Adipocyte (in vitro differentiated cells): ENCODE measurements at places on chromosomes 2 and 18.

DNA sequence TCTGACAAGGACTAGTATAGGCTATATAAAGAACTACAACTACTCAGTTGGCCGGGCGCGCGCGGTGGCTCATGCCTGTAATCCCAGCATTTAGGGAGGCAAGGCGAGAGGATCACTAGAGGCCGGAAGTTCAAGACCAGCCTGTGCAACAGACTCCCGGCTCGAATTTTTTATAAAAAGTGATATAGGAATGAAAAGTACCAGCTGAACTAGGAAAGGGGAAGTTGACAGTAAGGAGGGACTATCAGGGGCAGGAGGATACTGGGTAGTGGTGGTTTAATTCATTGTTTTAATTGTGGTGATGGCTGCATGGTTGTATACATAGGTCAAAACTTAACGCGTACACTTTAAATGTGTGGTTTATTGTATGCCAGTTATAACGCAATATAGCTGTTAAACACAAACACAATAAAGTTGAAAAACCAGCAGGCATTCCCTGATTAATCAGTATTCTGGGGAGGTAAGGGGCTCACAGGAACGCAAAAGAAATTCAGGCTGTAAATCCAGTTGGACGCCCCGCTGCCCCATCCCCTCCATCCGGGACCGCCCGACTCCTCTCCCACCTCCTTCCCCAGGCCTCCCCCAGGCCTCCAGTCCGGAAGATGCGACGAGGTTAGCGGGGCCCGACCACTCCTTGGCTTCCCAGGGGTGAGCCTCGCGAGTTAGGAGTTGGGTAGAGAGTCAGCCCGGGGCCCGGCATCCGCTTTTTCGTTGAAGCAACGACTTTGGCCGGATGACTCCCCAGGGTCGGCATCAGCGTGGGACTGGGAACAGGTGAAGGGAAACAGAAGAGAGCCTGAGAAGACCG lies 746 bp upstream of the POLR1B start:
- DNase-seq: peak; percentile 77

- no peak for DNase-seq
Observed at GRCh38 chr2:208279236-208279635, 13.2 kb downstream of the PIKFYVE start.

DNA sequence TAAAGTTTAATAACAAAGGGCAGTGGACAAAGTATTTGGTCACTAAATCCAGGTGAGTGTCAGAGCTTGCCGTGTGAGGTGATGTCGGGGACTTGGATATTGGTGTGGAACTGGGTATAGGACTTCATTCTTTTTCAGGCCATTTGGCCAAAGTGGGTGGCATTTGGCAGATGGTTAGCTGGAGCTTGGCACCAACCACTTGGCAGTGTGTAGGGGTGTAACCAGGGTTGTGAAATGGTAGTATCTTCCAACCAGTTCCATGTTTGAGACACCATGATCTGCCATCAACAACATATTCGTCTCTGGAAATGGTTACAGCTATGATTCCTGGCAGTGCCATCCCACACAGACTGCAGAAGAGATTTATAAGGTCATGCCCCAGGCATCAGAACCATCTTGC lies 113.9 kb downstream of the CCDC85A start:
- no peak for DNase-seq

- no peak for DNase-seq
Observed at GRCh38 chr2:113376913-113377445, 60.5 kb upstream of the ZNG1B start.

DNA sequence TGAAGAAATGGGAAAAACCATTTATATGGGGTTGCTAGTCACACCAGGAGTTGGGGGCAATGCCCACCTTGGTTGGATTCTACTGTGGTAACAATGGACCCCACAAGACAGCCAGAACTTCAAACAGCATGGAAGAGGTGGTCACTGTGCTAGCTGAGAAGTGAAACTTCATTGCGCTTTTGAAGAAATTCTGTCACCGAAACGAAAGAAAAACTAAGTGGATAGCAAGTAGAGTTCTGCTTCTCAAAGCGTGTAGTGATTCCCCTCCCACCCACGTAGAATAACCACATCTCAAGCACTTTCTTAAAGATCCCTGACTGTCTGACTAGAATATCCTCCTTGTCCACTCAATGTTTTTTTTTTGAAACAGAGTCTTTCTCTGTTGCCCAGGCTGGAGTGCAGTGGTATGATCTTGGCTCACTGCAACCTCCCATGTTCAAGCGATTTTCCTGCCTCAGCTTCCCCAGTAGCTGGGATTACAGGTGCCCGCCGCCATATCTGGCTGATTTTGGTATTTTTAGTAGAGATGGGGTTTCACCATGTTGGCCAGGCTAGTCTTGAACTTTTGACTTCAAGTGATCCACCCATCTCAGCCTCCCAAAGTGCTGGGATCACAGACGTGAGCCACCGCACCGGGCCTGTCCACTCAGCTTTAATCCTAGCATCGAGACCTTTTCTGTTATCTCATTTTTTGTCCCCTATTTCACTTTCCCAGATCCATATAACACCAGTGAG lies 30.1 kb upstream of the CCL20 start:
- no peak for DNase-seq

DNA sequence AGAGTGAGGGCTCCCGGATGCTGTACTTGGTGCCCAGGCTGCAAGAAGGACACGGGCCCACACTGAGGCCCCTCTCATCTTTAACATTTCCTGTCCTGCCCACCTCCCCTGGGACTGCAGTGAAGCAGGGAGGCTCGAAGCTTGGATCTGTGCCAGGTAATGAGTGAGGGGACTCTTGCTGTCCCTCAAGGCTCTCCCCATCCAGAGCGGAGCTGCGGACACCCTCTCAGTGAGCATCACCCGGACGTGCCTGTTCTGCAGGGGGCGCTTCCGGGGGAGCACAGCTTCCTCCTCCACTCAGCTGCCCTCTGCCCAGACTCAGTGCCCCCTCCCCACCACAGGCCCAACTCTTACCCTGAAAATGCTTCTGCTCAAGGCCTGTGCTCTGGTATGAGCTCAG lies 150.0 kb upstream of the MYCN start:
- DNase-seq: no peak

- no peak for DNase-seq
Observed at GRCh38 chr2:20427931-20428526, 18.8 kb upstream of the RHOB start.

GRCh38 chr2:230408244-230408842 lies 7.7 kb upstream of the SP100 start:
- peak; percentile 82 for DNase-seq

- DNase-seq: no peak
Observed at GRCh38 chr2:68246396-68246795, 5.9 kb downstream of the PPP3R1 start.

- DNase-seq: peak; percentile 60
Observed at GRCh38 chr2:176002688-176003210, 682 bp upstream of the LNPK start.

- peak; percentile 36 for DNase-seq
Observed at GRCh38 chr2:159516241-159516758, 100.0 kb downstream of the BAZ2B start.

DNA sequence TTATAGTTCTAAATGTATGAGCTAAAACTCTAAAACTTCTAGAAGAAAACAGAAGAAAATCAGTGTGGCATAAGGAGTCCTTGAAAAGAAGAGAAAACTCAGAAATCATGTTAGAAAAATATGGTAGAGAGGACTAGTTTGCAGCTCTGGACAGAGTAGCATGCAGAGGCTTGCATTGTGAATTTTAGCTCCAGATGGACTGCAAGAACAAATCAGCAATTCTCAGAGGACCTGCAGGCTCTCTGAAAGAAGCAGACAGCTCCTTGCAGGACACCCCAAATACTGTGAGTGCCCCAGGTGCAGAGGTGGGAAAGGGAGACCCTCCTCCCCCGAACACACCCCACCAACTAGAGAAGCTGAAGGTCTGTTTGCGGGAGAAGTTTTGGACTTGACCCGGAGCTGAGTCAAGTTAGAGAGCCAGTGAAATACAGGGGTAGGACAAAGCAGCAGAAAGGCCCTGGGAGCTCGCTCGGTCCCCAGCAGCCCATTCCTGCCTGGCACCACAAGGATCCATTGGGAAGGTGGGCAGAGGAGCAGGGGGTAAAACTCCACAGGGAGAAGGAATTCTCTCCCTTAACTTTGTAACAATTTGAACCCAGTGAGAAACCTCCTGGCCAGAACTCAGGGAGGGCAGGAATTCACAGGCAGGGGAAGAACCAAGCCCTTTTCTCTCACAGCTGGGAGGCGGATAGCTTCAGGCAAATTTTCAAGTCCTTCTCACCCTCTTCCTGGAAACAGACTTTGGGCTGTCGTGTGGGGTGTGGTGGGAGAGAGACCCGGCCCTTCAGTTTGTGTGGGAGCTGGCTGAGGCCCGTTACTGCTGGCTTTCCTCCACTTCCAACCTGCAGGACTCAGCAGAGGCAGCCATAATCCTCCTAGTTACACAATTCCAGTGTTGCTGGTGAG lies 216.2 kb upstream of the SLC35G4 start:
- DNase-seq: peak; percentile 18

GRCh38 chr18:70289351-70290312 lies 787 bp downstream of the SOCS6 start:
- peak; percentile 72 for DNase-seq

DNA sequence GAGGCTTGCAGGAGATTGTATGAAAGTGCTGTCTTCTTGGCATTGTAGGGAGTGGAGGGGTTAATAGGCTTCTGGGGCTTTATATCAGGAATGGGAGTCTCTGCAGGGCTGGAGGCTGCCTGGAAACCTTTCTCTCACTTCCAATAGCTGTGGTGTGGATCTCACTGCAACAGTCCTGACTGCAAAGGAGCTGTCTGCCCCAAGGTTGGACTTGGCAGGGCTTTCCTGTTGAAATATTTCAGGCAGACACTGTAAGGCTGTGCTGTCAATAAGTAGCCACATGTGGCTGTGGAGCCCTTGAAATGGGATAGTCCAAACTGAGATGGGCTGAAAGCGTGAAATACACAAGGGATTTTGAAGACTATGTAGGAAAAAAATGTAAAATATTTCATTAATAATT lies 399.1 kb upstream of the SPRED2 start:
- no peak for DNase-seq

DNA sequence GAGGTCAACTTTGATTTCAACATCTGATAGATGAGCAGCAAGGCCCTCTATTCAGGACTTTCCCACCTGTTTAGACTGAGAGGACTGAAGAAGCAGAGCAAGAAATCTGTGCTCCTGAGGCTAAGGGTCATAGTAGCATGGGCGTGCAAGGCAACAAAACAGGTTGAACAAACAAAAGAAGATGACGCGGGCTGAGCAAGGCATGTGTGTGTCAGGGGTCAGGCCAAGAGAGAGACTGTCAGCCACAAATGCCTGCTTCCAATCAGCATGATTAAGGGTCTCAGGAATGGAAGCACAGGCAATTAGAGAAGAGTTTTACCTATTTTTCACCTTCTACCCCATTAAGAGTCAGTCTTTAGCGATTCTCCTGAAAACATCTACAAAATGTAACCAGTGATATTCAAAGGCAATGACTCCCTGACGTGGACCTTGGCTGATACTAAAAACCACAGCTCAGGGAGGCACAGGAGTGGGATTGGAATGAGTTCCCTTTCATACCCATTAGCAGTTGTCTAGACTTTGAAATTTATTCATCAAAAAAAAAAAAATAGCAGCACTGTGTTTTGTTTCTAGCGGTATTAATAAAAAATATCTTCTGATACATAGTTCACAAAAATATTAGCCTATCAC lies 81.9 kb downstream of the DYNAP start:
- no peak for DNase-seq
